ENCODE measurements at places on chromosomes 5 and 9.

GRCh38 chr5:56386046-56386445 lies 152.9 kb upstream of the ANKRD55 start:
- DNase-seq, result no peak

DNA sequence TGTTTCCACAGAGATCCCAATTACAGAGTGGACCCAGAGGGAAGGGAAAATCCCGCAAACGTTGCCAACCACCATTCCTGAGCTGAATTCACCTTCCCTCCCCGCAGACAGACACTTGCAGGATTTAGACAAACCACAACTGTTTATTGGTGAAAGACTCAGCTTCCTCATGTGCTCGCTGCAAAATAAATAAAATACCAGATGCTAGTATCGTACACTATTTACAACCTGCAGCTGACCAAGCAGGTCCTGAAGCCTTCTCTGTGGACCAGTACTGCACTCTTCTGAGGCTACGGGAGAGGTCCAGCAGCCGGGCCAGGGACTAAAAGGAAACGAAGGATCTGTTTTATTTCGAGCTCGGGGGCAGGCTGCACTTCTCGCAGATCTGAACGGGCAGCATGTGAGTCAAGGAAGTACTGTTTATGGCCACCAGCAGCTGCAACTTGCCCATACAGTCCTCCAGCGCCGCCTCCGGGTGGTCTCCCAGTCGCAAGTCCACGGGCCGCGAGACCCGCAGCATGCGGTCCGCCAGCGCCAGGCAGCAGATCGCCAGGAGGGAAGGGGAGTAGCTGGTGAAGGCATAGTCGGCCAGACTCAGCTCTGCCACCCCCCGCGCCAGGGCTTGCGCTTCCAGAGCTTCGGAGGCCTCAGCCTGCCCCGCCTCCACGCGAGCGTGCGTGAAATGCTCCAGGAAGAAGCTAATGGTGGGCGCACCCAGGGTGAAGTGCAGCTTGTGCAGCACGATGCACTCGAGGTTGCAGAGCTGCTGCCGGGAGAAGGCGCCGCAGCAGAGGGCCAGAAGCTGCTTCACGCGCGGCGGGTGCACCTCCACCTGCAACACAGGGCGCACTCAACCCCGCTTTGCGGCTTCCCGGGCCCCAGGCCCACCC lies 2.1 kb downstream of the CCNO start:
- DNase-seq, result peak; percentile 53

- DNase-seq, result no peak
These were observed 78.2 kb upstream of the HTR1A start for GRCh38 chr5:64040490-64040889.

DNA sequence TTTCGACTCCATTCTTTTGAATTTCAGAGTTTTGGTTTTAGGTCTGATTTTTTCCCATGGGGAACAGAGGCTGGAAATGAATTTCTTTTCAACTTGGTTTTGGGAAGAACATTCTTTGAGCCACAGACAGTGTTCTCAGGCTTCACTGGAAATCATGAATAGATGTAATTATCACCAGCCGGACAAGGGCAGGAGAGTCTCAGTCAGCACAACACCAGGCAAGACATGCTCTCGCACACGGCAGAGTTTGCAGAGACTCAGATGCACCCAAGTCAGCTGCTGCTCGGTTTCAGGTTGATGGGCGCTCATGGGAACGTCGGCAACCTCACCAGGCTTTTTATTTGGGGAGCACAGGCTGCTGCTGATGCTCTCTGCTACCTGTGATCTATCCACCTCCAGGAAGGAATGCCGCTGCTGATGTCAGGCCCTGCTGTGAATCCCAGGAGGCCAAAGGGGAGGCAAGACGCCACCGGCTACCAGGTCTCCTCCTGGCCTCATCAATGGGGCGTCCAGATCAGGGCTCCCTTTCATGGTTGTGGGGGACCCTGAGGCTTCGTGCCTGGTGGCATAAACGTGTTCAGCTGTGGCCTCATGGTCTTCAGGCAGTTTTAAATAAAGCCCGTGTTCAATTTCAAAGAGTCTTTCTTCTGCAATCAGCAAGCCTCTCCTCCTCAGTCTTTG lies 332.3 kb upstream of the IRX4 start:
- DNase-seq, result no peak

DNA sequence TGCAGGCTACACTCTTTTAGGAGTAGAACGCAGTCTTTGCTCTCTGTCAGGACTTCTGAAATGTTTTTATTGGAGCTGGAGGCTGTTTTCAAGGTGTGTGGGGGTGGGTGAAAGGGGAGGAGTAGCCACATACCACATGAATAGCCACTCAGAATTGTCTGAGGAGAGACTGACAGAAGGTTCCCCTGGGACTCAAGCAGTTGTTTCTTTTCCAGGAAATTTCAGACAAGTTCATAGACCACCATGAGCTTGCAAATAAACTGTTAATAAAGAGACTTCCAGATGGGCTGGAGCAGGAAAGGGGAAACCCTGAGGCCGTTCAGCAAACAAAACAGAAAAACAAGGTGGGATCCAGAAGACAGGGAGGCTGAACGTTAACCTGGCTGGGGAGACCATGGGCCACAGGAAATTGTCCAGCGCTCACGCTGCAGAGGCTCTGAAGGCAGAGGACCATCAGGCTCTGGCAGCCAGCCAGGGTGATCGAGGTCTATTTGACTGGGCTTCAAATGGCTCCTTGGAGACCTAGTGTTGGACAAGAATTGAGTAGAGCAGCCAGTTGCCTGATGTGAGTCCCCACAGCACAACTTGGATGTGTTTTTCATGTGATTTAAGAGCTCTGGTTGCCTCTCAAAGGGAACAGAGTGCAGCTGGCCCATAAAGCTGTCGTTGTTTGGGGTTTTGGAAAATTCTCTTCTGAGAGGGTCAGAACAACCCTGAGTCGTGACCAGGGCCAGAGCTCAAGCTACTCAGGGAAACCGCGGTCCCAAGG lies 159.2 kb upstream of the RAI14 start:
- no peak for DNase-seq

- DNase-seq, result no peak
These were observed 138.7 kb downstream of the RAPGEF6 start for GRCh38 chr5:131496400-131496713.

DNA sequence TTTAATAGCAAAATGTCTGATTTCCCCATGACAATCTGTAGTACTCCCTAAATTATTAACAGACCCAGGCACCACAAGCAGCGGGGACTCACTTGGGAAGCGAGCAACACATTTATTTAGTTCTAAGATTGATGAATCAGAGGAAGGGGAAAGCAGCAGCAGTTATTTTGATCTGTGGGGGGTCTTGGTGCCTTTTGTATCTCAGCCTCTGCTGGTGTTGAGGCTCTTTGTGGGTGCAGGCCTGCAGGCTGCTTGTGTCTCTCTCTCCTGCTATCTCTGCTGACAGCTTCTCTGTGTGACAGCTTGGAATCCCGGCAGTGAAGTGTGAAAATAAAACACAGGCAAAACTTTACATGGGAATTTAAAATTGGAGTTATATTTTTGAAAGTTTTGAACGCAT lies 878.2 kb upstream of the DMAC1 start:
- DNase-seq, result no peak

DNA sequence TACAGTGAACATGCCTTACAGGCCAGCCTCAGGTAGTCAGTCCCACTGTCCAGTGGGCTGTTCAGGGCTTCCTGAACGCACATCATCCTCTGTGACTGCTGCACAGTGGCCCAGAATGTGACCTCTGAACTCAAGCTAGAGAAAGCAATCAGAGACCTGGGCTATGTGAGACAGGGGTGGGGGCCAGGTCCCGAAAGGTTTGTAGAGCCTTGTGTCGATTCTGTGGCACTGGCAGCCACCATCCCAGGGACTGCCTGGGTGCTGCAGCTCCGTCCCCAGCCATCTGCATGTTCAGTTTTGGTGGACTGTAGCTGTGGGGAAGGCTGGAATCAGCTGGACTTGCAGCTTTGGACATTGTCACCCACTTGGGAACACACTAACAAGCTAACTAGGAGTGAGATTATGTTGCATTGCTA lies 47.7 kb downstream of the MVB12B start:
- DNase-seq, result no peak

DNA sequence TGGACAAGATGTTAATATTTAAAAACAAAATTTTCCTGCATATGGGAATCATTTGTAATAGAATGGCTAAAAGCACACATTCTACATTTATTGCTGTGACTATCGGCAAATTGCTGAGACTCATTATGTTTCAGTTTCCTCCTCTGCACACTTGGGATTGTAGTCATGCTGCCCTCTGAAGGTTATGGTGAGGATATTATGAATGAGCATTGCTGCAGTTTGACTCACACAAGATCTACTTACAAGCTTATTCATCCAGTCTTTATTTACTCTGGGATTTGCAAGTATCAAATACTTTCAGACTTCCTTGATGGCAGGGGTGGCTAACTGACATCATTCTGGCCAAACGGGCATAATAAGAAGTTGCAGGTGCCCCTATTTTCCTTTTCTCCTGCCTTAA lies 9.5 kb upstream of the NFIL3 start:
- DNase-seq, result no peak

DNA sequence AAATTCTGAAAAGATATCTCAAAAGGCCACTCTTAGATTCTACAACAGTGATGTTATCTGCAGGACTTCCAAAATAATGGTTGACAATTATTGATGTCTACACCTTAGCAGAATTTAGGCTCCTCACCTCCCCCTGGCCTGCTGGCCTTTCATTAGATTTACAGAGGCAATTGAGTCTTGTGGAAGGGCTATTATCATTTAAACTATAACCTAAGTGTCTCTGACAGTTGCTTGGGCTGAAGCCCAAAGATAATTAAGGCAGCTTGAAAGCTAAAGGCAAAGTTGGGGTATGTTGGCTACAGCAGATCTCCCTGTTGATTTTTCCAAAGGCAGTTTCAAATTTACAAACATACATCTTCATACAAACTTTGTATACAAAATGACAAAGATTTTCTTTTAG lies 912.3 kb downstream of the TAF11L14 start:
- no peak for DNase-seq

- DNase-seq, result no peak
These were observed 1045.8 kb upstream of the DMAC1 start for GRCh38 chr9:8845376-8845775.

DNA sequence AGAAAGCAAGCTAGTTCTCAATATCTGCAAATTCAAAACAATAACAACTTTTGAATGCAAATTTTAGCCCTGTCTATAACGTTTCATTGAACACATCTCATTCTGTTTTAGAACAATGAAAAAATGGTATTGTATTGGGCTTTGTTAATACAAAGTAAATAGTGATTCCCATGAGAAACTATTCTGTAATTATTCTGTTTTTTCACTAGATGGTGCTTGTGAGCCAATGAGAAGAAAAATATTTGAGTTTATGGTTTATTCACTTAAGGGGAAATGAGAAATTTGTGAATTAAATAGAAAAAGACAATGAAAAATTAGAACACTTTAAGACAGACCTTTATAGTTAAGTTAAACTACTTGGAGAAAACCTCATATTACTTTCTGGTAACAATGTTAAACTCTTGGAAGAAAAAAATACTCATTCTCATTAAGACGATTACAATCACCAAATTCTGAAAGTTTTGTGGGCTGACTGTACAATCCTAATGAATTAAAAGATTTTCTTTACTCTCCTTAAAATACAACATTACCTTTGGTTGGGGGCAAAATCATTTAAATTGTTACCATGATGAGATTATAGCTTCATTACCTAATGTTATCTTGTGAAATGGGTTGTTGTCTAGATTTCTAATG lies 127.0 kb downstream of the NNT start:
- peak; percentile 8 for DNase-seq

DNA sequence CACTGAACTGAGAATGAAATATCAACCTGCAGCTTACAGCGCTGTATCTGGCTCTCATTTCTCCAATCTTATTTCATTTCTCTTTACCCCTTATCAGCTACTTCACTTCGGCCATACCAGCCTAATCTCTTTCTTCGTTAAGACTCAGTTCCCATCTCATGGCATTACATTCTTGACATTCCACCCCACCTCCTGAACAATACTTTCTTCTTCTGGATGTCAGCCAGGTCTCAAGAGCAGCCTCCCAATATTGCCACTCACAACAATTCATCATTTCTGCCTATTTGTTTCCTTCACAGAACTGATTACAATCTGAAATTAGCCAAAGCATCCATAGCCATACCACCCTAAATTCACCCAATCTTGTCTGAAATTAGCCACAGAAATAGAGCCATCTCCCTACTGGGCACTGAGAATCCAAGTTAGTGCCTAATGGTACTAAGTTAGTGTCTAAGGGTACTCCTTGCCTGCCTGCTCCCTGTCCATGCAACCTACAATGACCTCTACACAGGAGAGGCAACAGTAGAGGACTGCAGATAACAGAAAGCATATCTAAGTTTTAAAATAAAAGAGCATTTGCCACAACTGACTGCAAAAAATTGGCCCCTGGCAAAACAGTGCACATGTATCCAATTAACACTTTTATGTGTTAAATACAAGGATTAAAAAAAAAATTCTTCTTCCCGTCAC lies 35.2 kb downstream of the SETX start:
- DNase-seq, result no peak

DNA sequence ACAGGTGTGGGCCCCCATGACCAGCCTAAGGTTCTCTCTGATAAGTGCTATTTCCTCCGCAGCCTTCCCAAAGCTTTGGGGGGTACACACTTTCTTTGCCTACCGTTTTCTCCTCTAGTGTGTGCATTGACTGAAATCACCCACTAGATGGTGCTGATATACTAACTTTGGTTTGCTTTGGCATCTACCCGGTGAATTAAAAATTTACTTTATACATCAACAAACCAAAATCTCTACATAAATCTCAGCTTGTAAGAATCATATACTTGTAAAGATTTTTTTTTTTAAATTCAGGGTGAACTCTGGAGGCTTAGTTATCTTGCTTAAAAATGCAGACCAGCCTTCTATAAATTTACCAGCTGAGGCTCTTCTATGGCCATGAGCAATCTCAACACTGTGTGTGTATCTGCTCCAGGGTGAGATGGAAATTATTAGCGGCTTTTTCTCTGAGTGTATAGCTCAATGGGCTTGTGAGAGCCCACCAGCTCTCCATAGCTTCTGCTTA lies 475.7 kb upstream of the TNC start:
- peak; percentile 7 for DNase-seq

GRCh38 chr9:29456940-29457339 lies 1883.7 kb upstream of the C9orf72 start:
- no peak for DNase-seq

All from bone marrow (tissue), 2 donors.